ENCODE measurements at places on chromosomes 2 and 18.

DNA sequence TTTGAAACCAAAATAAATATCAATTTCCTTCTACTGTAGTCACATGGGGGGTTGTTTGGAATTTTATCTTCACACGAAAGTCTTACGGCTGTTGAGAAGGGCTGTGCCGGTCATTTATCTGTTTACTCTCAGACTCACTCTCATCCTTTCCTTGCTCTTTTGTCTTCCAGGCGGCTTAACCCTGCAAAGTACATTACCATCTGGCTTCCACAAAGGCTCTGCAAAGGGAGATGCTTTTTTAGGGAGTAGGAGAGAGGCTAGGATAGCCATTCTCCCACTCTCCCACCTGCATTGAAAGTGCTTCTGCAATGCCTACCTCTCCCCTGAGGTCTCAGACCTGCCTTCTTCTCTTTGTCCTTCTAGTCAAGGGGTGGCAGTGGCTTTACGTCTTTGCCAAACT lies 247.6 kb downstream of the MEIS1 start:
- no peak for DNase-seq

- DNase-seq: peak; percentile 66
Measured at GRCh38 chr2:219736209-219736608, 108.8 kb downstream of the SLC4A3 start.

DNA sequence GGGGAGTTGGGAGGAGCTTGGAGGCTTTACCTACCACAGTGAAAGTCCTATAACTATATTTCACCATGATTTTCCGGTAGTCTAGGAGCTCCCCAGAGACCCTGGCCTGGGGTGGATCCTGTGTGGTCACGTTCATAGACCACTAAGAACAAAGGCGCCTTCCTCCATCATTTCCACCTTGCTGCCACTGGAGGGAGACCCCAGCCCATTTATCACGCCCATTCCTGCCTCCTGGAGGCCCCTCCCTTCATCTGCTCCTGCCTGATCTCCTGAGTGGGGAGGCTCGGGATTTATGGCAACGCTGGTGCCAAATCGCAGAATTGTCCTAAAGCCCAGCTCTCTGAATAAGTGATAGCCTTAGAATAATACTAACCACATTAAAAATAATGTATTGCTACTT lies 507.6 kb upstream of the SPHKAP start:
- no peak for DNase-seq

DNA sequence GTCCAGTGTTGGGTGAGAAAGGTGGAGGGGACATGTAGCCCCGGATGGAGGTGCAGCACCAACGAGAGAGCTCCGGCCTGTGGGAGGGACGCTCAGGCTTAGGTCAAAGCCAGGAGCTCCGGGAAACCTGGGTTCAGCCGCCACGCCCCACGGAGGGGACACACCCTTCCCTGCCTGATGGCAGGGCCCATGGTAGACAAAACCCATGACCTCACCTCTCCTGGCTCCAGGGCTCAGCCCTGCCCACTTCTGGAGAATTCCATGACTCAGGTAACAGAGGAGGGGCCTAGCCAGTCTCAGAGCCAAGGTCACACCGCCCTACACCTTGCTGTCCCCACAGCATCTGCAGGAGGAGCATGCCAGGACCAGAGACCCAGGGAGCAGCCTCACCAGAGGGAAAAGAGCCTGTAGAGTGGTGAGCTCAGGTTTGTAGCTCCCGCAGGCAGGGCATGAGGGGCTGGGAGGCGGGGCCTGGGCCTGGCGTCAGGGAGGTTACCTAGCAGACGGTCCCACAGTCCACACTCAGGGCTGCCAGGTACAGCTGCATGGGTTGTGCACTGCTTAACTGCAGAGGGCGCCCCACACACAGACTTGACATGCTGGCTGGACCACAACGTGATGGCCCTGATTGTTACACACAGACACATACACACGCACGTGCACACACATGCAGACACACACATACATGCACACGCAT lies 70.8 kb upstream of the SMAD7 start:
- no peak for DNase-seq

DNA sequence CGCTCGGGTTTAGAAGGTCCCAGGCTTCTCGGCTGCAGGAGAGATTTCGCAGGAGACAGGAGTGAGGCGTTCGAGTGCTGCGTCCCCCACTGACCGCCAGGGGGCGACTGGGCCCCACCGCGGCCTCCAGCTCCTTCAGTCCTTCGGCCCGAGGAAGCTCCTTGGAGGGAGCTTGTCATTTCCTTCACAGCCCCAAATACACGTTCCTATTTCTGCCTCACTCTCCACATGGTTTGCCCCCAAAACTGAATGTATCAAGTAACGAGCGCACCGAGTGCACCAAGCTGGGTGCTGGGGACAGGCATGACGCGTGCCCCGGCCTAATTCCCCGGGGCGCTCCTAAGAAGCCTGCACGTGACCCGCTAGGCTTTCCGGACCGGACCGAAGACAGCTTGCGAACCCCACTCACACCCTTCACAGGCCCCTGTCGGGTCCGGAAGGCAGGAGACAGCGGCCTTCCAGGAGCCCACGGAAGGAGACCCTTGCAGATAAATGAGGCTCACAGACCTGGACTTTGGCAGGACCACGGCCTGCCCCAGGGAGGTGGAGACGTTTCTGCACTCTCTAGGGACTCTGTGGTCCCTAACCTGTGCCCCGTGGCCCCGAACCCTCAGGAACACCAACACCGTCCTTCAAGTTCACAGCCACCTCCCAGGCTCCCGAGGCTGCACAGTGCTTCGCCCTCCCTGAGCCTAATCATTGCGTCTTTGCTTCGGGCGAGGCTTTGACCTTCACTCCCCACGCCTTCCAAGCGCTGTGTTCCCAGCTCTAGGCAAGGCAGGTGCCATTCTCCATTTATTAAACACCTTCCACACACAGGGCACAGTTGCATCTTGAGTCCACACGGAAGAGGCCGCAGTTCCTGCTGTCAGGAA lies 13.0 kb upstream of the FAHD2A start:
- DNase-seq: no peak

DNA sequence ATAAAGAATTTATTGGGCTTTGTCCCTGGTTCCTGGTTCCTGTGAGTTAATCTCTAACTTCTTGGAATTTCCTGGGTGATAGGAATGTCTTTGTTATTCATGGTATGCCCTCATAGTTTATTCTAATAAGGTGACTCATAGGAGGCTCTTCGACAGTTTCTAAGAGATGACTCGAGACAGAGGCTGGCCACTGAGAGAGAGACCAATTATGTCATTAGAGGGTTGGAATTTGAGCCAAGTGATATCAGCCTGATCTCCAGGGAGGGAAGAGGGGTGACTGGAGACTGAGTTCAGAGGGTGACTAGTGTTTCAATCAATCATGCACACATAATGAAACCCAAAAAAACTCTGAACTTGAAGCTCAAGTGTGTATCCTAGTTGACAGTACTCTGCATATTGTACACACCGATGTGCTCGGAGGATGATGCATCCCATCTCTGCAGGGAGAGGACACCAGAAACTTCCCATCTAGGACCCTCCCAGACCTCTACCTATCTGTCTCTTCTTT lies 185.7 kb downstream of the MTCL1 start:
- peak; percentile 76 for DNase-seq

GRCh38 chr2:16713011-16713423 lies 47.4 kb upstream of the CYRIA start:
- no peak for DNase-seq

Measured in amniotic stem cell (primary cell).